ENCODE measurements at places on chromosomes 3 and 15.

- DNase-seq = no peak
Measured at GRCh38 chr15:31459400-31459748, 132.7 kb downstream of the KLF13 start.

DNA sequence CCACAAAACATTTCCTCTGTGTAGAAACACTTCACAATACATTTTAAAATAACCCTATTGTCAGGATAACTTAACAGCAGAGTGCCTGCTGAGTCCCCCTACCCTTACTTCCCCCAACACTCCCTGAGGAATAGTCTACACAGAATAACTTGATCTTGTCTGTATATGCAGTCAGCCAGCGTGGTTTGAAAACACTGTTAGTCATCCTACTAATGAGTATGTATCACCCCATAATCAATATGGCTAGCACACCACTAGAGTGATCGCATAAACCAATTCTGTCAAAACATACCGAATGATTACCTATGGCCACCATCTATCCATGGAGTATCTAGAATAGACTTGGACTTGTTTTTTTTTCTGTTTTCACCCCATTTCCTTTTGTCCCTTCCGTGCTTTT is 152.7 kb upstream of the NECTIN3 start:
- no peak for DNase-seq

DNA sequence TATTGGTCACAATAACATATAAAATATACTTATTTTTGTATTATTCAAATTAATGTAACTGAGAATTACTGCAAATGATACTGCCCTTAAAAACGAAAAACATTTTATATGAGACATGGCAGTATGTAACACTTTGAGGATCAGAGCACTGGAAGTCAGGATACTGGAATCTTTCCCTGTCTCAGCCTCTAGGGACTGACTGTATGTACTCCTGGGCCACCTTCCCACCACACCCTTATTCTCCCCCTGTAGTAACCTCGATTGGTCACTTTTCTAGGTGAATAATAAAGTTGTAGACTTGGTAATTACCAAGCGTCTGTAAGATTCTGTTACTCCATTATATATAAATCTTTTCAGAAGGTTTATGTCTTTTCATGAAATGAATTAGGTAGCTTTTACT is 43.0 kb downstream of the LRRC49 start:
- no peak for DNase-seq

DNA sequence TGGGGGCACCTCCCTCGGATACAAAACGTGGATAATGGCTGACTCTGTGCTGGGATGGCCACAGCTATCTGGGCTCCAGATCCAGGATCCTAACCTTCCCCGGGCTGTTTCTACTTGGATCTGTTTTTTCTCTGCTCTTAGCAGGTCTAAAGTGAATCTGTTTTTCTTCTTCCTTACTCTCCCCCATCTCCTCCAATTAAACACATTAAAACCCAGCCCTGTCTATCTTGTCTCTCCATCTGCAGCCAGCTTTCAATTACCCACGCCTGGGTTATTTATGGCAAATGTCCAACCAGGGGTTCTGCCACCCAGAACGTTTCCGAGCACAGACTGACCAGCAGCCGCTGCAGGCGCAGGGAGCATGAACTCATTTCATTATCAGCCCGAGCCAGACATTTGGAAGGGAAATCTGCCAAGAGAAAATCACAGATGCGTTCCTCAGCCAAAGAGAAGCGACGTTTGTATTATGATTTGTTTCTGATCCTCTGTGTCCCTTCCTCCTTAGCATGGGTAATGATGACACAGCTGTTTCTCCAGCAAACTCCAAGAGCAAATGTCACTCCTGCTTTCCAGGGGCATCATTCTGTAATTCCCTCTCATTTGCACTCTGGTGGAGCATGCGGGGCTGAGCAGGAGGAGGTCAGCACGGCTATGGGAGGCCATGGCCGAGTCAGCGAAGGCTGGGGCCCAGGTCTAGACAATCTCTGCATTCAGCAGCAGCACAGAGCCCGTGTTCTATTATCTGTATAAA is 42.0 kb downstream of the UMPS start:
- DNase-seq = no peak

DNA sequence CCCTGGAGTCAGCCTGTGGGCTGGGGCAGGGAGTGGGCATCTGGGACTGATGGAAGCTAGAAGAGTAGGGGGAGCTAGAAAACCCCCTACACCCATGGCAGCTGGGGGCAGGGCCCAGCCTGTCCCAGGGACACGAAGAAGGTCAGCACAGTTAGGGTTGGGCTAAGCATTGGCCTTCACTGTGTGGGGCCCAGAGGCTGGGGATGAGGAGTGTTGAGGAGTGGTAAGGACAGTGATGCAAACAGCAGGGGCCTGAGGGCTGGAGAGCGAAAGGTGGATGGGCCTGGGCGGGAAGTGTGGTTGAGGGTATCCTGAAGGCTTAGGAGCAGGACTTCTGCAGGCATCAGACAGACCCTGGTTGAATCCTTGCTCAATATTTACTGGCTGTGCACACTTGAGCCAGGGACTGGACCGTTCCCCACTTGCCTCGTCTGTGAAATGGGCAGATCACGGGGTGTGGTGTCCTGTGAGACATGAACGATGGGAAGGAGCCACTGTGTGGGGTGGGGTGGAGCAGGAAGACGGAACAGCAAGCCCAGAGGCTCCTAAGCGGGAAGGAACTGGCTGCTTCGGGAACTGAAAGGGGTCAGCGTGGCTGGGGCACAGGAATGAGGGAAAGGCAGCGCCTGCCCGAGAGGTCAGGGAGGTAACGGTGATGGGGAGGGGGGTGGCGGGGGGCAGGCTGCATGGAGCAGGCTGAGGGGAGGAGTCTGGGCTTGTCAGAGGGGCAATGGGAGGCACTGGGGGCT is 7.3 kb downstream of the PRKCD start:
- no peak for DNase-seq

GRCh38 chr15:38782156-38782555 is 217.5 kb upstream of the RASGRP1 start:
- no peak for DNase-seq

DNA sequence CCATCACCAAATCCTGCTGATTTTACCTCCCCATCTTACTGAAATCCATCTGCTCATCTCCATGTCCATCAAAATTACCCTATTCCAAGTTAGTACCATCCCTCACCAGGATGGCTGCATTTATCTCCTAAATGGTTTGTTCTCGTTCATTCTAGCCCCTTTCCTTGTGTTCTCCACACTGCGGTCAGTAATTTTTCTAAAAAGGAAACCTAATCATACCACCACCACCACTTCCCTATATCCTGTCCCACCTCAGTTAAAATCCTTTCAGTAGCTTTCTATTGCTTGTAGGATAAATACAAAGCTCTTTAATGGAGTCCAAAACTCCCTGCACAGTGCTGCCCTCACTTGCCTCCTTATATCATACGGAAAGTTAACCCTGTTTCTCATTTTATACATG is 51.1 kb downstream of the UACA start:
- no peak for DNase-seq

- no peak for DNase-seq
Measured at GRCh38 chr3:124431331-124431994, 298.8 kb upstream of the UMPS start.

DNA sequence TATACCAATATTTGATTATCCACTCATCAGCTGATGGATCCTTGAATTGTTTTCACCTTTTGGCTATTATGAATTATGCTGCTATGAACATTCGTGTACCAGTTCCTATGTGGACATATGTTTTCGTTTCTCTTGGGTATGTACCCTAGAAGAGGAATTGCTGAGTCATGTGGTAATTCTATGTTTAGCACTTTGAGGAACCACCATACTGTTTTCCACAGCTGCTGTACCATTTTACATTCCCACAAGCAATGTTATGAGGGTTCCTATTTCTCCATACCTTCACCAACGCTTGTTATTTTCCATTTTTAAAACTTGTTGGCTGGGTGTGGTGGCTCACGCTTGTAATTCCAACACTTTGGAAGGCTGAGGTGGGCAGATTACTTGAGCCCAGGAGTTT is 62.9 kb downstream of the RPLP1 start:
- DNase-seq = no peak

DNA sequence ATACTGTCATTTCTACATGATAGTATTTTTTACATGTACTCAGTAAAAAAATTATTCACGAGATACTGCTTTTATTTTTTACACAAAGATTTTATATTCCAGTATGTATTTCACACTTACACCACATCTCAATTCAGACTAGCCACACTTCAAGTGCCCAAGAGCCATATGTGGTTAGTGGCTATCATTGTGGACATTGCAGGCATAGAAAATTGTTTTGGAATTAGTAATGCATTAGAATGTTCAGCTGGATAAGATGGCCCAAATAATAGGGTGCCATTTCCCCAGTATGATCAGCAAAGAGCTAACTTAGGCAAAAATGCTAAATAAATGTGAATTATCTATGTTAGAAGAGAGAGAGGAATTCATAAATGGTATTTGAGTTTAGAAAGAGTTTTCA is 203.8 kb upstream of the MCTP2 start:
- DNase-seq = no peak

DNA sequence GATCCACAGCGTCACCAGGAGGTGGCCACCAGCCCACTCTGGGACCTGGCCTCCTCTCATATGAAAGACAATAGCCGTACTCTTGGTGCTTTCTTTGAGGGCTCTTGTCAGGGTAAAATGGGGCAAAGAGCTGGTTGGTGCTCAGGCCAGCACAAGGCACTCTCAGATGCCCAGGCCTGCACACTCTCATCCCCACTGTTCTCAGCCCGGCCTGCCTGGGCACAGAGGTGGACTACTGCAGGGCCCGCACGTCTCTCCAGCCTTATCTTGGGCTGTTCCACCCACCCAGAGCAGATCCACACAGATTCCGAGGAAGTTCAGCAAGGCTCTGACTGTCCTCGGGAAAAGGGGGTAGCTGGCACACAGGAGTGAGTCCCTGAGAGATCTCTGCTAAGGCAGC is 122.8 kb upstream of the PRR20G start:
- no peak for DNase-seq

All from stimulated activated CD4-positive, alpha-beta T cell treated with anti-CD3 and anti-CD28 coated beads, Interleukin-1b, Interleukin-23, amount 100 ng/mL, for 1 hour (primary cell).